Stimulated activated CD4-positive, alpha-beta T cell treated with anti-CD3 and anti-CD28 coated beads, Interleukin-1b, Interleukin-23, amount 100 ng/mL, for 1 hour (primary cell): ENCODE measurements at places on chromosomes 3 and 15.

DNA sequence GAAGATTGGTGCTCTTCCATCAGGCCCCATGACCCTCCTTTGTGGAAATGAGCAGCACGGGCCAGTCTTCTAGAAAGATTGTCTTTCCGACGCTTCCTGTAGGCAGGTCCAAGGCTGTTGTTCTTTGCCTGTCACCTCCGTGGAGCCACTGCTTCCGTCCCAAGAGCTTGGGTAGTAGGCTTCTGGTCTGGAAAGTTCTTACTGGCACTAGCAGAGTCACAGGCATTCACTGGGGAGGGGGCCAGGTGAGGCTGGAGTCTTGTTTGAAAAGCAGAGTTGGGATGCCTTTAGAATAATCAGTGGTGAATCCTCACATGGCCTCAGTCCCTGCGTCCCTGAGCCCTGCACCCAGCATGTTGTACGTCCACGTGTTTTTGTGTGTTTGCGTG is 76.2 kb upstream of the ADPGK start:
- no peak for DNase-seq

DNA sequence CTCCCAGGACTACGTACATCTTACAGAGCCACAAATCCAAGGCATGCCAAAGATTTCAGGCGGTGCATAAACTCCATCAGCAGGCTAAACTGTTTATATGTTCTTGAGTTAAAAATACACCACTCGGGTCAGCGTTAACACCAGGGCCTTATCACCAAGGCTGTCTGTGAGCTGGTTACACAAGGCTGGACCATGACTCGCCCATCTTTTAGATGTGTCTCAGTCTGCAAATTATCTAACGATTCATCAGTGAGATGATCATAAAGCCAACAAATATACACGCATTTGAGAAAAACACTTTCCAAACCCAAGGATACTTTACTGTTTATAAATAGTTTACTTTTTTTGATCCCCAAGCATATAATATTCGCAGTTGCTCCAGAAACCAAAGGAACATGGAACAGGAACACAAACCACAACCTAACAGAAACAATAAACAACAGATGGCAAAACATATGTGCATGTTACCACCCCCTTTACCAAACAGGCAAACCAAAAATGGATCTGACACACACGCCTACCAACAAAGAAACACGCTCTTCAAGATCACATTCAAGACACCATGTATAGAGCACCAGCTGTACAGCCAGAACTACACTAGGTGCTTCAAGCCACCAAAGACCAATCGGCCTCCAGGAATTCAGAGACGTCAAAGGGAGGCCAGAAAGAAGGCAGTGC is 15.4 kb downstream of the LRIG1 start:
- DNase-seq = no peak

- DNase-seq = no peak
Observed at GRCh38 chr3:181880331-181880730, 168.6 kb downstream of the SOX2 start.

- no peak for DNase-seq
Observed at GRCh38 chr3:41575724-41576123, 376.4 kb downstream of the CTNNB1 start.

DNA sequence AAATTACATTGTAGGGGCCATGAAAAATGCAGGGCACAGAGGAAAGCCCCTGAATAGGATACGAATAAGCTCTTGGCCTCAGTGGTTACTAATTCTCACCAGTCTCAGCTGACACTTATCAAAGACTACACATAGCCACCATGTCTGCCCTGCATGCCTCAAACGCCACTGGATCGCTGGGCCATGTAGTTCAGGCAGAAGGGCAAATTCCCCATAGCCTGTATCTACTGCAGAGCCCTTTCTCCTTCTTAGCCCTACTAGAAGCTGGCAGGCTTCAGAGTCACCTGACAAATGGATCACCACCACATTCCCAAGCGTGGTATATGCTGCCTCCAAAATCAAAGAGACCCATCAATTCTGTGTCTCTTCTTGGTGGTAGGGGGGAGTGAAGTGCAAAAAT is 177.4 kb downstream of the MINAR1 start:
- no peak for DNase-seq

GRCh38 chr15:84840255-84840654 is 23.1 kb downstream of the ALPK3 start:
- no peak for DNase-seq

DNA sequence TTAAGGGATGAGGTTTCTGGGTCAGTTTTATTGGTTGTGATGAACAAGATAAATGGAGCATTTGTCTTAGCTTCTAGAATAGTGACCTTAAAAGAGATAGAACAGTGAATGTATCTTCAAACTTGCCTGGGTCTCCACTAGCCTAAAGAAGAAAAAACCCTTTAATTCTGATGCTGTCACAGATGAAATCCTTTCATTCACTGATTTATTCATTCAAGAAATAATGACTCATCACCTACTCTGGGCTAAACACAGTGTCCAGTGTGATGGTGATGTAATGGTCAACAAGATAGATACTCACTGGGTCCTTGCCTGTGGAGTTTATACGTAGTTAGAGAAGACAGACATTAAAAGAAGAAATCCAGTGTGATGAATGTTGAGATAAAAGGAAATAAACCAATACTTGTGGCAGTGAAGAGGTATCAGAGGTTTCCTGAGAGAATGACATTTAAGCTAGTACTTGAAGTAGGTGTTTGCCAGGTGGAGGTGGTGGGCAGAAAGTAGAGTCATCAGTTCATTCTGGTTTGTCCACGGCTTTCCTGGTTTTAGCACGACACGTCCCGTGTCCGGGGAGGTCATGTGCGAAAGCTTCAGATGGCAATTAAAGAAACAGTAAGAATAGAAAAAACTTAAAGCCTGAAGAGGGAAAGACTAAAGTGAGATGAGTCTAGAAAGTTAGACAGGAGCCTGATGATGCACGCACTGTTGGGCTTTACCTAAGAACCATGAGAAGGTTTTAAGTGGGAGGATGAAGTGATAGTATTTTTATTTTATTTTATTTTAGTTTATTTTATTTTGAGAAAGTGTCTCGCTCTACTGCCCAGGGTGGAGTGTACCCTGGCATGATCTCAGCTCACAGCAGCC is 18.5 kb downstream of the PAK2 start:
- no peak for DNase-seq

DNA sequence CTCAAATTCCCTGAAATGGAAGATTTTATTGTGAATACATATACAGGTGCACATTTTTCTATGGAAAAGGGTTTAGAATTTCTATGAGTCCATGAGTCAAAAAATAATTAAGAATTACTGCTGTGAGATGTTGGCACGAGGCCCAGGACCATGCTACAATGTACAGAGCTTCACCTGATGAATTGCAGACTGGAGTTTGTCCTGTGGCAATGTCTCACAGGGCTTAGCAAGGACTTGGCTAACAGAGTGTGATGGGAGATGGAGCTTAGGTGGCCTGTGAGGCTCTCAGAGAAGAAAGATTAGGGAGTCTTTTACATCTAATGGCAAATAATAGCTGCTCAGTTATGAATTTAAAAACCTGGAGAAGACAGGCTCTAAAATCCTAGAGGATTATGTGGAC is 219.5 kb upstream of the CBLB start:
- no peak for DNase-seq

DNA sequence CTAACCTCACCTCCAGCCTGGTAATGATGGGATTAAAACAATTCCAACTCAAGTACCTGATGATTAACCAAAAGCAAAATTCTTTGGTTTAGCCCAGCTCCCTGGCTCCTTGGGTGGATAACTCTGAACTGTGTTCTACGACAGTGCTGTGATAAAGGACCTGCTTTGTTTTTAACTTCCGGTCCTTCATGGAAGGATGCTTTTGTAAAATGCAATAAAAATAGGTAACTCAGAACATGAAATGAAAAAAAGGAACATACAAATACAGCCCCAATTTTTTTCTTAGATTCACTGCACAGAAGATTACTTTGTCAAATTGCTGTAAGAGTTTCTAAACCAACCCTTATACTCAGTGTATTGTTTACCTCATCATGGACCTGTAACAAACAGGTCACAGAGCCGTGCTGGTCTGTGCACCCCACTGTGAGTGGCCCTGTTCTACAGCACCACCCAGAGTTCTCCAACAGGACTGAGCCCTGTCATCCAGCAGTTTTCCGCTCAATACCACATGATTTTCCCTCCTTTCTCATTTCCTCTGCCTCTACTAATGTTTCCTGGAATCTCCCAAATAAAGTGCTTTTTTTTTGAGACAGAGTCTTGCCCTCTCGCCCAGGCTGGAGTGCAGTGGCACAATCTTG is 4.9 kb upstream of the PCYT1A start:
- DNase-seq = no peak

- DNase-seq = no peak
Observed at GRCh38 chr15:50055332-50055731, 63.7 kb downstream of the ATP8B4 start.

DNA sequence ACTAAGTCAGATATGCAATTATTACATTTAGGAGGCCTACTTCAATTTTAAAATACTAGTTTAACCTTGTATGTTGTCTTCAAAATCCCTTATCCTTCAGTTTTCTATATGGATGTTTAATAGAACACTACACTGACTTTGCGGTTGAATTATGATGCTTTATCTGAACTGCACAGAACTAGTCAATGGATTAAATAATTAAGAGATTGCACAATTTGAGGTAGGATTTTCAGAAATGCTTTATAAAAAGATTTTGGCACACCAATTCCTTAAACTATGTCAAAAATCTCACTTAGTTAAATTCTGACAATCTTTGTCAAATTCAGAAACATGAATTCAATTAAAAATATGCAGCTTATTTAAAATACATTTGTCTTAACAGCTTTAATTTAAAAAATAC is 28.1 kb downstream of the ATOSA start:
- no peak for DNase-seq

GRCh38 chr3:5384557-5385236 is 197.2 kb downstream of the EDEM1 start:
- no peak for DNase-seq

DNA sequence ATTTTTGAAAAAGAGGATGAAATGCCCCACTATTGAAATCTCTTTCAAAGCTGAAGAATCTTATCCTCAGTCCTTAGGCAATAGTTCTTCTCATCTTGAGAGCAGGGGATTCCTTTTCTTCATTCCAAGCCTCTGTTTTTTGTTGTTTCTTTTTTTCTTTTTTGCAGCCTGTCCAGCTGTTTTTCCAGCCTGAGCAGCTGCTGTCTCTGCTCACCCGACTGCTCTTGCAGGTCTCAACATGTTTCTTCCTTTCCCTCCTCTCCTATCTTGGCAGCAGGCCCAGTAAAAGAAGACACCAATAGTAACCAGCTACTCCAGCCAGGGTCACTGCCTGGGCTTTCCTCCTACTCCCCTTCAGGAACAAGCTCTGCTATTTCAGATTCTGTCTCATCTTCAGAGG is 23.8 kb downstream of the MEX3B start:
- no peak for DNase-seq

GRCh38 chr3:79769229-79769628 is 1.4 kb upstream of the ROBO1 start:
- no peak for DNase-seq

DNA sequence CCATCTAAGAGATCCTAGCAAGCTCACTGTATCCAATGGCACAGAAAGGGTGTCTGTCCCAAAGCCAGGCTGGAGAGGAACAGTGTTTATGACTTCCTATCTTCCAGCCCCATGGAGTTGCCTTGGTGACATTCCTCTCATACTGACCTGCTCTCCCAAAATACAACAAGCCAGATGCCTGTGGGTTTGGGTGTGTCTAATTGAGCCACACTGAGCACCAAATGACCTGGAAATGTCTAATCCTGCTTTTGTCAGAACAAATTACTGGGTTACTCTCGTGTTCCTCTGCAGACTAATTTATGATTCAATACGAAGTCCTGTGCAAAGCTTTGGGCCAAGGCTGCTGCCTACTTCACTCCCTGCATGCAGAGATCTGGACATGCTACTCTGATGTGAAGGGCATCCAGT is 98.1 kb upstream of the STRIT1 start:
- DNase-seq = no peak

GRCh38 chr3:139695007-139695406 is 17.2 kb upstream of the NMNAT3 start:
- DNase-seq = no peak

GRCh38 chr3:37858742-37859141 is 2.9 kb upstream of the CTDSPL start:
- DNase-seq = no peak

- DNase-seq = no peak
Observed at GRCh38 chr3:58994746-58995330, 55.0 kb downstream of the CFAP20DC start.

DNA sequence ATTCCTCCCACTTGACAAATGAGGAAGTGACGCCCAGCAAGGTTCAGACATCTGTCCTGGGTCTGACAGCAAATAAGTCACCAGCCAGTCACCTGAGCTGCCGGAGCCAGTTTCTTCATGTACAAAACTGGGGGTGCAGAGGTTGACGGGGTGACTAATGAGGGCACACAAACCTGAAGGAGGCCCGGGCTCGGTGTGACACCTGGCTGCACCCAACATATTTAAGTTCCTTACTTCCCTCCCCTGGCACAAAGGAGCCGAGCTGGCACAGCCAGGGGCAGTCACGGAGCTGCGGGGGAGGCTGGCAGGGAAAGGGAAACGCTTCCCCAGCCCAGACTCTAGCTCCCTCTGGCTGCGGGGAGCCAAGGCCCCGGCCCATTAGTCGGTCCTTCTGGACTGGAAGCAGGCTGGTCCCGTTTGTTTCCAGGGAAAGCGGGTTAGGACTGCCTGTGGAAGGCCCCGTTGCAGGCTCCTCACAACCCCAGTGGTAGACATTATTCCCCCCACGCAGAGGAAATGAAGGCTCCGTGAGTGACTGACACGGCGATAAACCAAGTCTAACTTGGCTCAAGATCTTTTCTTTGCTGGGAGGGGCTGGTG is 2.3 kb downstream of the FBXL22 start:
- no peak for DNase-seq

DNA sequence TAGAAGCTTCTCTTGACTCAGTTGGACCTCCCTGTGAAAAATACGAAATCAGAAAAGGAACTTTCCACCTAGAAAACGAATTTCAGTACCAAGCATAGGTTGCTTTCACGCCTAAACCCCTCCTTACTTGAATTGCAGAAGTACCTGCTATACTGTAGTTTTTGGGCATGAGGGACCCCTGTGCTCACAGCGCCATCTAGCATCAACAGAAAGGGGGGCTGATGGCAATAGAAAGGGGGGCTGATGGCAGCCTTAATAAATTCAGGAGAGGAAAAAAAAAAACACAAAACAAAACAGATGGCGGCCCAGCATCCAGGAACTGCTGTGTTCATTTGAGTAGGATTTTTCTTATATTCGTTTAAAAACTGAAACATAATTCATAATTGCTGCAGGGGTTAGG is 96.7 kb downstream of the NPAP1 start:
- DNase-seq = no peak
